Osteocyte (in vitro differentiated cells): ENCODE measurements at places on chromosomes 5 and 9.

- DNase-seq, result no peak
Measured at GRCh38 chr5:175883506-175883905, 12.1 kb downstream of the CPLX2 start.

GRCh38 chr5:66595756-66596635 is at the start of gene MAST4:
TSS of gene MAST4 (plus strand) at chr5:66596393. CDS start at chr5:66596656, 263 bp downstream.
- peak; percentile 90 for DNase-seq

- no peak for DNase-seq
Measured at GRCh38 chr9:81431641-81432040, 257.7 kb downstream of the TLE1 start.

DNA sequence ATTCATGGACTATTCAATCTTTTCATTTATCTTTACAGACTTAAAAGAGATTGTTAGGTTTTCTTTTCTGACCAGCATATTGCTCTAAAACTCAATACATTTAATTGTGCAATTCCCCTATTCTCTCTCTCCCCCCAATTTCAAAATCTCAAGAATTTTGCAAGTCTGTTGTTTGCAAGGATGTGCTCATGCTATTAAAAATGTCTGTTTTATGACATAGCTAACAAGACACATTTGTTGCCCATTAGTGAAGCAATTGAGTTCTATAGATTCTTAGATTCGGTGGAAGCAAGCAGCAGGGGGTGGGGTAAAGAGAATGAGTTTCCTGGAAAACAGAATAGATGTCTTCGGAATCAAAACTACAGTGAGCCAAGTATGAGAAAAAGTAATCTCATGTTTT is 8.5 kb upstream of the CSNK1A1 start:
- no peak for DNase-seq

DNA sequence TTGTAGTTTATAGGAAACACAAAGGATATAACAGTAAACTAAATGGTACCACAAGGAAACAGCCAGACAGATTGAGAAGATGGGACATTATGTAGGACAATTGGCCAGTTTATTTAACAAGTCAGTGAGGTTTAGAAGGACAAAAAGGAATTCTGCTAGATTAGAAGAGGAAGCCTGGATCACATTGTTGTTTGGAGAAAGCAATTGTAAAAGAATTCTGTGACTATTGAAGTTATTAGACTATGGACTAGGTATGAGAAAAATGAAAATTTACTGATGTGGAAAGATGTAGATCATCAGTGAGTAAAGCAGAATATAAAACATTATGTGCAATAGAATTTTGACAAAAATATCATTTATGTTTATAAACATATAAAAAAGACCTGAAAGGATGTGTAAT is 97.1 kb downstream of the CFAP95 start:
- DNase-seq, result no peak

DNA sequence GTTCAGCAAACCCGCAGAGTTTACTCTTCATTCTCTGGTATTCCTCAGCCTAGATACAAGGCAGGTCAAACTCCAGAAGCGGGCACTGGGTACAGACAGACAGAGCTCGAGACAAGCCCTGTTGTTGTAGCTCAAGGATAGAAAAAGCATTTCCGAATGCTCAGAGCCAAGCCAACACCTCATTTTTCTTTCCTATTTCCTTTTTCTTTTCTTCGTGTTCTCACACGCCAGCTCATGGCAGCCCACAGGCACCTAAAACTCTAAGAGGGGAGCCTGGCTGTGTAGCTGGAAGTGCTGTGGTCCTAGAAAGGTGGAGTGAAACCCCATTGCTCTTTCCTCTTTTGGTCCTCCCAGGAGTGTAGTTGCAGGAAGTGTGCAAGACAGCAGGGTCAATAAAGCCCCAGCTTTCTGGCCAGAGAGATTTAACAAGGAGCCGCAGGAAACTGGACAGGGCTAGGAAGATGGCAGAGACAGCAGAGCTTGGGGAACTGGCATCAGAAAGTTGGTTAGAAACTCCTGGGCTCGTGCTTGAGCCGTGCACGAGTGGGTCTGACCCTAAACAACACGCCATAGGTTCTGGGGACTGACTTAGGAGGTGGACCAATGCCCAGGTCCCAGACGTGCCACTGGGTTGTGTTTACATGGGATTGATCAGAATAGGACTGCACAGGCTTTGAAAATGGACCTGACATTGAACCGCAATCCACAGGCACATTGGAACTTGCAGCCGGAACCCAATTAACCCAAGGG is 41.6 kb downstream of the ADAMTS2 start:
- DNase-seq, result no peak

DNA sequence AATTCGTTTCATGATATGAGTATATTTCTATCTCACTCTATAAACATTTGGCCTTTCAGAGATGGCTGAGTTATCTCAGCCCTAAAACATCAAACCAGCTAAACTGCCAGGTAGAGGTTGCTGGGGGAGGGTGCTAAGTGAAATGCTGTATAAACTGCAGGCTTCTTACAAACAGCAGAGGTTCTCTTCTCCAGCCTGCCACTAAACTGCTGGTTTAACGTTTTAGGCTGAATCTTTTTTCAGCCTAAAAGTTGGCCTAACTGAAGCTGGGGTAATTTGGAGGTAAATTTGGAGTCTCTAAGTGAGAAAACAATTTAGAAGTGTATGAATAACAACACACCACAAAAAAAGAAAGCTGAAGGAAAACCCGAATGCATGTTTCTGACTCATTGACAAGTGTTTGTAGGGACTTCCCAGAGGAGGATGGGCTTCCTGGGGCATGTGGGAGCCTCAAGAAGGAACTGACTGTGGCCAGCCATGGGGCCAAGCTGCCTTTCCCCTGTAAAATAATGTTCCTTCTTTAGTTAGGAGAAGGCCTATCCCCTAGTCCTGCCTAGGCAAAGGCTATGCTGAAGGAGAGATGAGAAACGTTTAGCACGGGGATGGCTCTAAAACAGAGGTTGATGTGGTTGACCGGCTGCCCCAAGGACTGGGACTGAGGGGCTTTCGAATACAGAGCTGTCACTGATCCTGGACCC is 44.3 kb downstream of the SLC28A3 start:
- DNase-seq, result no peak

DNA sequence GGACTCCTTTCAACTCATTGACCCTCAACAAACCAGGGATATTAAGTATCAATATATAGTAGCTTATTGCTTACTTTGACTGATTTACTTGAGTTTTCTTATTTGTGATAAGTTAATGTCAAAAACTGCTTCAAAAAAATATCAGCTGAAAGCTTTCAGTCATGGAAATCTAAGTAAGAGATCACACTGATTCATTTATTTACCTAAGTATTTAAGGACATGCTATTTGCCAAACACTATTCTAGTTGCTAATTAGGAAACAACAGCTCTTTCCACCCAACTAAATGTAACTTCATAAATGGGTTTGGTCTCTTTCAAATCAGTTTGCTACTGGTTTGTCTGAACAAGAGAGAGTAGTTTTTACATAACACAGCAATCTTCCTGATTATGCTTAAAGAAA is 48.2 kb downstream of the CHD1 start:
- no peak for DNase-seq

DNA sequence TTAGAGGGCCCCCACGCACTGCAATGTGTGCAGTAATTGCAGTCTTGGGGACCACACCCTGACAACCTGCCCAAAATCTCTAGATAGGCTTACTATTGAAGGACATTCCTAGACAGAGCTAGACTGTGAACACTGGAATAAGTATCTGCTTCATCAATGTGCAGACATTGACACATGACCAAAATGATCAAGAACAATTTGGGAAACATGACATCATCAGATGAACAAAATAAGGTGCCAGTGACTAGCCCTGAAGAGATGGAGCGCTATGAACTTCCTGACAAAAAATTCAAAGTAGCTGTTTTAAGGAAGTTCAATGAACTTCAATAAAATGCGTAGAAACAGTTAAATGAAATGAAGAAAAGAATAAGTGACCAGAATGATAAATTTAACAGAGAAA is 15.3 kb downstream of the EGFLAM start:
- no peak for DNase-seq

GRCh38 chr5:164746723-164747122 is 1241.3 kb downstream of the MAT2B start:
- DNase-seq, result no peak

DNA sequence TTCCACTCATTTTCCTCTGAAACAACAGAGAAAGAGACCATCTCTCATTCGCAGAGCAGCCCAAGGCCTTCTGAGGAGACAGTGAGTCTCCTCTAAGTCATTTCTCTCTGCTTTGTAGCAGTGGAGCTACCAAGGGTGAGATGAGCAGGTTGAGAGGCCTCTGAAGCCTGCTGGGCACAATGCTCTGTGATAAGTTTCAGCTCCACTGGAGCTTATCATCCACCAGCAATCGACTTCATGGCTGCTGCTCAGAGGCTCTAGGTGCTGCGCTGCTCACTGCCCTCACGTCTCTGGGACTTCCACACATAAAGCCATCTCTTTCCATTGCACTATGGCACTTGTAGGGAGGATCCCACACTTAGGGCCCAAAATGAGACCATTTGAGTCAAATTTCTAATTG is 96.3 kb downstream of the CMYA5 start:
- no peak for DNase-seq

DNA sequence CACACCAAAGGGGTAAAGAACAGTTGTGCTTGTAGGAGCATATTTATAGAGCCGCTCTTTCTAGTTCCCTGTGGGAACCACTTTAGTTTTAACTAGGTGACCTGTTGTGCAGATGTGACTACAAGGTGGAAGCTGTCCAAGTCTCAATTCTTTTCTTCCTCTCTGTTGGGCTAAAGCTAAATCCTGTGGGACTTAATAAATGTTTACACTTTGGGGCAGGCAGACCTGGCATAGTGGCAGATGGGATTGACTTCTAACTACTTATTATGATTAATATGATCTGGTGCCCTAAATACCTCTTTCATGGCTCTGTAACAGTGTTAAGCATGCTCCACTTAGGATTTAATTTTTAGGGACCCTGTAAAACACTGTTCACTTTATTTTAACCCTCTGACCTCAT is 265.3 kb downstream of the KCTD16 start:
- no peak for DNase-seq

- no peak for DNase-seq
Measured at GRCh38 chr9:120478208-120478607, 101.8 kb downstream of the CDK5RAP2 start.

DNA sequence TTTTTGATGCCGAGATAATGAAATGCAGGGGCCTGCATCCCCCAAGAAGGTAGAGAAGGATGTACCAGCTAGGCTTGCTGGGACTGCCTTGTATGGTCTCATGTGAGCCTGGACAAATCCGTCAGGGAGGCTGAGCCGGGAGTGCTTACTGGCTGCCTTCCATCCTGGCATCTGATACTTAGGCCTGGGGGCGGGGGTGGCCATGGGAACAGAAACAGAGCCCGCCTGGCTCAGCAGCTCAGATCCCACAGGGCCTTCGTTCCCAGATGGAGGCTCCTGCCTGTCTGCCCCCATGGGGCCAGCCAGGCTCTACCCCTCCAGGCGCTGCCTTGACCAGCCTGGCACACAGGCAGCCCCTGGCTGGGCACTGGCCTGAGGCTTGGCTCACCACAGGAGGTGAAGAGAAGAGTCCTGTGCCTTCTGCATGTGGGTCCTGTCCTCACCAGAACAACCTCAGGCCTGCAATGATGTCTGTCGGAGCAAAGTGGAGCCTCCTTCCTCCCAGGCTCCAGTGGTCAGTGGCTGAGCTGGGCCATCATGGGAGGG is 10.5 kb upstream of the SPATA31E1 start:
- DNase-seq, result peak; percentile 89

DNA sequence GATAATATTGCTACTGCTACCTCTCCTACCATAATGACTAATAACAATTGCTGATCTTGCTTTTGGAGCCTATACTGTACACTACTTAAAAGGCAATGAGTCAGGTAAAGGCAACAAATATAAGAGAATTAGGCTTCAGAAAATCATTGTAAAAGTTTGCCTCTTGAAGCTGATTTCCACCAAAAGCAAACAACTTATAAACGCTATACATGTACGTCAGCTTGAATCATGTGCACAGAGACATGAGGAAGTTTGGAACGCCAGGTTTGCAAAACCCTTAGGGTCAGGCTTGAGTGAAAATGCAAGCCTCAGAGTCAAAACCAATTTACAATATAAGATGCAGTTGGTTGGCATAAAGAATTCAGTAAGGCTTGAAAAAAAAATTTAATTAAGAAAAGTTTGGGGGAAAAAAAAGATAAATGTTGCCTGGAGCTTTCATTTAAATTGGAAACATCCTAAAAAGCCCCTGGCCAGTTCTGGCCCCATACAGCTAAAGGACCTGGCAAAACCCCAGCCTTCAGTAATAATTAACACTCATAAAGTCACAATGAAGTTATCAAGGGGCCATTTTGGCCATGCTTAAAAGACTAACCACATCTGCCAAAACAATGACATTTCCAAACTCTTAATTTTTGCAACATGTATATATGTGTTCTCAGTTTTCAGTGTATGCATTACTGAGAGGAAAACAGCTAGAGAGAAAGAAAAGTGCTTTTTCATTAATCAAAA is 181.0 kb upstream of the NFIL3 start:
- DNase-seq, result no peak

- DNase-seq, result no peak
Measured at GRCh38 chr9:131468031-131468430, 34.7 kb upstream of the POMT1 start.

DNA sequence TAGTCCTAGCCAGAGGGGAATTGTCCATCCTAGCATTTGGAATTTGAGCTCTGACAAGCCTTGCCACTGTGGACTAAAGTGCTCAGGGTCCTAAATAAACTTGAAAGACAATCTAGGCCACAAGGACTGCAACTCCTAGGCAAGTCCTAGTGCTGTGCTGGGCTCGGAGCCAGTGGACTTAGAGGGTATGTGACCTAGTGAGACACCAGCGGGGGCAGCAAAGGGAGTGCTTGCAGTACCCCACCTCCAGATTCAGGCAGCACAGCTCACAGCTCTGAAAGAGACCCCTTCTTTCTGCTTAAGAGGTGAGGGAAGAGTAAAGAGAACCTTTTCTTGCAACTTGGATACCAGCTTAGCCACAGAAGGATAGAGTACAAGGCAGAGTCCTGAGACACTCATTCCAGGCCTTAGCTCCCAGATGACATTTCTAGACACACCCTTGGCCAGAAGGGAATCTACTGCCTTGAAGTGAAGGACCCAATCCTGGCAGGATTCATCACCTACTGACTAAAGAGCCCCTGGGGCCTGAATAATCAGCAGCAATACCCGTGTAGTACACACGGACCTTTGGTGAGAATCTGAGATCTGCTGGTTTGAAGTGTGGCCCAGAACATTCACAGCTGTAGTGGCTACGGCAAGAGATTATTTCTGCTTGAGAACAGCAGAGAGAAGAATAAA is 164.6 kb downstream of the CCDC171 start:
- no peak for DNase-seq

- DNase-seq, result no peak
Measured at GRCh38 chr5:173858670-173859407, 29.3 kb upstream of the CPEB4 start.
